ENCODE measurements at places on chromosomes 3 and 15. TPM values are rescaled to one million over a fixed set of nuclear protein-coding genes. Genes with fewer than 3 reads are reported as not detected.

The NUP210 gene
- 1.3 TPM for total RNA-seq

The ISL2 gene
- total RNA-seq, result 0.49 TPM

The FNDC3B gene
- 136 TPM for total RNA-seq

The PLA2G4E gene
- not detected for total RNA-seq

The SLC9A9 gene
- total RNA-seq, result 3.9 TPM

The POPDC2 gene
- total RNA-seq, result not detected

The PPM1L gene
- 0.72 TPM for total RNA-seq

The NAA80 gene
- 8.1 TPM for total RNA-seq
